Activated T-helper 1 cell treated with anti-CD3 and anti-CD28 coated beads, Interleukin-12 subunit alpha, Interleukin-12 subunit beta, Interleukin-2, Interleukin-4 antibody, amounts not matched to agents 30 ng/mL and 10 ng/mL and 1 ng/mL, durations not matched to agents 14 hours and 24 hours and 36 hours (primary cell): ENCODE measurements at places on chromosomes 16 and 17. TPM values are rescaled to one million over a fixed set of nuclear protein-coding genes. Genes with fewer than 3 reads are reported as not detected.

DNA sequence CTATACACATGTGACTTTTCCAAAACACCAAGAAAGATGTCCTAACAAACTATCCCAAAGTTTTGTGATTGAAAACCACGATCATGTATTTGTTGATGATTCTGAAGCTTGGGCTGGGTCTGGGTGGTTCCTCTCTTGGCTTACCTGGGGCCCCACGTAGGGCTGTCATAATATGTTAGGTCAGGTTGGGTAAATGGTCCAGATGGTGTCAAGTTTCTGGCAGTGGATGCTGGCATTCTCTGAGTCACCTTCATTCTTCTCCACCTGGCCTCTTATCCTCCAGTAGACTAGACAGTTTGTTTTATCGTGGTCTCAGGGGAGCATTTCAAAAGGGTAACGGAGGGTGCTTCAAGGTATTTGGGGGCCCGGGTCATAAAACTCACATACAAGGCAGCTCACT lies 39.4 kb downstream of the SYCE1L start:
- DNase-seq, result no peak

GRCh38 chr17:50956750-50957523 lies 90.8 kb upstream of the TOB1 start:
- DNase-seq, result peak; percentile 51

DNA sequence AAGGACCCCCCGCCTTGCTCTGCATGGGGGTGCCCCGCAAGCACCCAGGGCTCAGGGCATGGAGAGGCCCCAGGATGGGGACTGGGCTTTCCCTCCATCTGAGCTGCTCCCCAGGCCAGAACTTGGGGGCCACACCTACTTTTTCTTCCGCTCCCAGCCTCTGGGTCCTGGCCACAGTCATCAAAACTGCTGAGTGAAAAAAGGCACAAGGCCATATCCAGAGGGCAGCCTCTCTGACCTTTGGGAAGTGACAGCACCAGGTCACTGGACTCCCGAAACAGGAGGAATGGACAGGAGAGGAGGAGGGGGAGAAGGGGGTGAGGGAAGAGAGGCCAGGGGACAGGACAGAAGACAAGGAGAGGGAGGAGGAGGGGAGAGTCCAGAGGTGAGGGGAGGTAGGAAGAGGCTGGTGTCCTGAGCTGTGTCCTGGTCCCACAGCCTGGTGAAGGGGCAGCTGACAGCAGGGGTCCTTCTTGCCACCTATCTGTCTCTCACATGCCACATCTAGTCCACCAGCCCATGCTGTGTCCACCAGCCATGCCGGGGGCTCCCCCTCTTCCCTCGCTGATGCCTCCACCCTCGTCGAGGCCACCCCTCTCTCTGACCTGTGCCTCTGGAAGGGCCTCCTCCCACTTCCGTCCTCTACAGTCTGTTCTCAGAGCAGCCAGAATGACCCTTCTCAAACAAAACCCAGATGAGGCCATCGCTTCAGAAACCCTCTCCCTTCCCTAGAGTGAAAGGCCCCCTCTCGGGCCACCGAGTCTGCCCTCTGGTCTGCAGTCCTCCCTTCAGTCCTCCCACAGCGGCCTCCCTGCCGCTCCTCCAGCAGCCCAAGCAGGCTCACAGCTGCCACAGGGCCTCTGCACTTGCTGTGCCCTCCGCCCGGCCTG lies 73.9 kb upstream of the TOB1 start:
- no peak for DNase-seq

- no peak for DNase-seq
Observed at GRCh38 chr16:62280506-62280905, 244.3 kb upstream of the CDH8 start.

- no peak for DNase-seq
Observed at GRCh38 chr17:77734371-77735080, 224.0 kb upstream of the TNRC6C start.

DNA sequence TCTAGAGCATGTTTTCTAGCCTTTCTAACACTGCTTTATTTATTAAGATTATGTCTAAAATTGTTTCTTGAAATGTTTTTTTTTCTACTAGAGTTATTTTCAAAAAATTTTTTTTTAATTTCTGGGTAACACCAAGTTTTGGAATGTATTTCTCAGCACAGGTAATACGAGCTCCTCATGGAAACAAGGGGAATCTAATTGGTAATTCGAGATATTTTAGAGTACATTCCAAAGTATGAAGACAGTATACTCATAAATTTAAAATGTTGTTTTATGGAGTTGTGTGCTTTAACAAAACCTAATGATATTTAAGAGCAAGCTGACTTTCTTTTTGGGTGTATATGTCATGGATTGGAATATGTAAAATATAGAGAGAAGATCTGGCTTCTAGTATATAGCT lies 42.4 kb downstream of the OMG start:
- DNase-seq, result no peak

DNA sequence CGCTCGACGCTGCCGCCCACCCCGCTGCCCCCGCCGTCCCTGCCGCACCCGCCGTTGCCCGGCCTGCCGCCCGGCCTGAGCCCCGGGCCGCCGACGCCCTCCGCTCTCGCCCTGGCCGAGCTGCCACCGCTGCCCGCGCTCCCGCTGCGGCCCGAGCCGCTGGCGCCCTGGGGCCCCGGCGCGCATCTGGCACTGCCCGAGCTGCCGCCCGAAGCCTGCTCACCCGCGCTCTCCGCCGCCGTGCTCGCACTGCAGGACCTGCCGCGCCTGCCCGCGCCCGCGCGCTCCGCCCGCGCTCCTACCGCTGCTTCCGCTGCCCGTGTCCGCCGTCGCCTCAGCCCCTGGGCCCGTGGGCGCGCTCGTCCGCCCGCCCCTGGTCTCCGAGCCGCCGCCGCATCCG lies 8.4 kb upstream of the CLDN9 start:
- no peak for DNase-seq

DNA sequence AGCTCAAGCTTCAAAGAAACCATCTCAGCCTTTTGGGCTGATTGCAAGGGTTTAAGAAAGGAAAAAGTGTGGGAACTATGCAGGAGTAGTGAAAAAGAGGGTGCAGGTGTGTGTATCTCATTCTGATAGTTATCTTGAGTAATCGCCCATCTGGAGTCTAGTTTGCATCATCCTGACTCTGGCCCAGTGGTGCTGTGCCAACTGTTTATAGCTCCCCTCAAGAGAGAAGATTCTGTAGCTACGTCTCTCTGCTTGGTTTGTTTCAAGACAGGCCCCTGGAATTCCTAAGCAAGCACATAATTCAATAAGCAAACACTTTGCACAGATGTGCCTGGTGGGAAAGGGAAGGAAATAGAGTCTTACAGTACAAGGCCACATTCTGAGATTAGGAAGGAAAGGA lies 144.4 kb downstream of the HAPSTR1 start:
- DNase-seq, result no peak

- no peak for DNase-seq
Observed at GRCh38 chr16:79307214-79307613, 293.3 kb downstream of the MAF start.

GRCh38 chr17:76888661-76889060 lies 20.5 kb downstream of the MGAT5B start:
- no peak for DNase-seq

- DNase-seq, result no peak
Observed at GRCh38 chr17:38926293-38927070, 1.1 kb downstream of the LASP1NB start.

- DNase-seq, result no peak
Observed at GRCh38 chr16:81645266-81645694, 133.8 kb upstream of the PLCG2 start.

- DNase-seq, result no peak
Observed at GRCh38 chr16:64361753-64362152, 760.1 kb downstream of the CDH11 start.

The ZNF469 gene
- 0.57 and 0.59 TPM in 2 replicates for total RNA-seq

The SPHK1 gene
- total RNA-seq, result 16.5 and 17.8 TPM in 2 replicates

The UBB gene
- 1,933 and 1,974 TPM in 2 replicates for total RNA-seq

The CMTM2 gene
- total RNA-seq, result 0.80 and 1.2 TPM in 2 replicates

The CACNG1 gene
- total RNA-seq, result not detected in 2 replicates

The RGS9 gene
- 1.1 and 1.8 TPM in 2 replicates for total RNA-seq

The TEKT1 gene
- total RNA-seq, result not detected in 2 replicates
